ENCODE measurements at places on chromosomes 4 and X.
A peak's percentile ranks its signal among the peaks of the same experiment; 100 is the strongest.

GRCh38 chrX:18654875-18655836, 16.8 kb downstream of the RS1 start:
- H3K27me3 ChIP-seq = no peaks in the 10 kb centered on the region
- no peaks in the 10 kb centered on the region for H3K36me3 ChIP-seq
- H3K4me1 ChIP-seq = no peaks in the 10 kb centered on the region
- H3K27ac ChIP-seq = no peak overlapping the region
- no peak for DNase-seq

- no peaks in the 10 kb centered on the region for H3K36me3 ChIP-seq
- no peaks in the 10 kb centered on the region for H3K4me1 ChIP-seq
- H3K27me3 ChIP-seq = peaks cover 7% of the 10 kb centered on the region
- H3K27ac ChIP-seq = no peak overlapping the region
- no peak for DNase-seq
Measured at GRCh38 chr4:47471064-47471463, 7.6 kb upstream of the COMMD8 start.

DNA sequence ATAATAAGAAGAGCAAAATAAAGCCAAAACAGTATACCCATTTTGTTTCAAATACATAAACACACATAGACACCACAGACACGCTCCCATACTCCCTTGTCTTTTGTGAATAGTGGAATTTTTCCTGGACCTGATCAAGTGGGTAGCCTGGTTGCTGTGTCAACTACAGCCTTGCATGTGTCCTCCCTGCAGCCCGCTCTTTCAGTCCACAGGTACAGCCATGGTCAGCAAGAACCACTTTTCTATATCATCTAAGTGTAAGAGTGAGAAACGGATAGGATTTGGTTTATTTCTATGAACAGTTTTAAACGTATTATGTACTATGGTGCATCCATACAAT, 9.8 kb downstream of the PWWP3B start:
- H3K4me3 ChIP-seq = no peak overlapping the region
- H3K36me3 ChIP-seq = no peaks in the 10 kb centered on the region
- no peak for DNase-seq

DNA sequence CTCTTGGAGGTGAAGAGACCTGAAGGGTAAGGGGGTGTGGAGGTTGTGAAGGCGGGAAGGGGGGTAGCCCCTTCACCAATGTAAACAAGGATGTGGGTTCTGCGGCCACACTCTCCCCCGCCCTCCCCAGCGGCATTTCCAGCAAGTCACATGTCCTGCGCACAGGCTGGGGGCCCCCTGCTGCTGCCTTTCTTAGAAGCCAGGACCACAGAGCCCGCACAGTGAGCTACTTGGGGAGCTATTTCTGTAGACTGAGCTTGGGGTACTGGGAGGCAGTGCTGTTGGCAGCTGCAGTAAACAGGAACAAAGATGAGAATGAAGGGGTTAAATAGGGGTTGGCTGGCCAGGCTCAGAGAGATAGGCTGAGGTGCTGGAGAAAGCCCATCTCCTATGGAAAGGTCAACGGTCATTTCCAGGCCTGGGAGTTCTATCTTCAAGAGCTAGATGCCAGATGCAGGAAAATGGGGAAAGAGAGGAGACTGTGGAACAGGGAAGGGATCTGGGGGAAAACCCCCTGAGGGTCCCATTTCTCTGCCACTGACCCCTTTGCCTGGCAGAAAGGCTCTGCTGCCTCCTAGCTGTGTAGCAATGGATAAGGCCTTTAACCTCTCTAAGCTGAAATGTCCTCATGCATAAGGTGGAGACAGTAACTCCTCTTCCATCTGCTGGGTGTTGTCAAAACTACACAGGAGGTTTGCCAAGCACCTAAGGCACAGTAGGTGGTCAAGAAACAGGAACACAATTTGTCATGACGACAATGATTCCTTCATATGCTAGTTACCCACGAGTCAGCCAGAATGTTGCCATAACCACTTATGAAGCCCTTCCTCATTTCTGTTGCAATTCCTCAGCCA, 18.5 kb upstream of the PIM2 start:
- peaks cover 56% of the 10 kb centered on the region for H3K36me3 ChIP-seq
- peaks cover 81% of the 10 kb centered on the region for H3K4me1 ChIP-seq
- H3K4me3 ChIP-seq = peak overlapping the region; percentile 75
- no peaks in the 10 kb centered on the region for H3K27me3 ChIP-seq
- peak overlapping the region; percentile 88 for H3K27ac ChIP-seq

DNA sequence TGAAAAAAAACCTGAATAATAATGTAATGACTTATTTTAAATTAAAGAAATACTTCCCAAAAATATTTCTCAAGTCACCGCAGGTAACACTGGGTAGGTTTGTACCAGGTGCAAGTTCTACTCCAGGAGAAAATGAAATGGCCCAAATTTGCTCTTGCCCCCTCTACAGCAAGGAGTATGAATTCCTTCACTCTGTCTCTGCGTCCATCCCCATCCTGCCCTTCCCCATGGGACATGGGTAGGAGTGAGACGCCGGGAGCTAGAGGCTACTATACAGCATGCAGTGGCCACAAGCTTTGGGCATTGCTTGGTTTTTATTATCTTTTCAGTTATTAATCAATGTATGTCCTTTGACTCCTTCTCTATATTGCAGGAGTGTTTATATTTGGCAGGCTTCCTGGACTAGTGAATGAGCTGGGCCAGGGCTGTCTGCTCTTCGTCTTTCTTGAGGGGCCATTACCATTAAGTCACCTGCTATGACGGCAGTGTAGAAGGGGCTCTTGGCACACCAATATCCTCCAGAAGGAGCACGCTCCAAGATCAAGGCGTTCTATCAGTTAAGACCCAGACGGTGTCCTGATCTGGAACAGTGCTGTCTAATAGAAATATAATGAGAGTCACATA, 149.6 kb downstream of the ENPP6 start:
- no peak for DNase-seq
- H3K4me1 ChIP-seq = no peaks in the 10 kb centered on the region
- H3K36me3 ChIP-seq = no peaks in the 10 kb centered on the region
- H3K27ac ChIP-seq = no peak overlapping the region

- no peaks in the 10 kb centered on the region for H3K4me1 ChIP-seq
- H3K36me3 ChIP-seq = no peaks in the 10 kb centered on the region
- no peaks in the 10 kb centered on the region for H3K27me3 ChIP-seq
- DNase-seq = no peak
- no peak overlapping the region for H3K27ac ChIP-seq
- H3K4me3 ChIP-seq = no peak overlapping the region
Measured at GRCh38 chr4:85986266-85986665, 373.6 kb downstream of the MAPK10 start.

DNA sequence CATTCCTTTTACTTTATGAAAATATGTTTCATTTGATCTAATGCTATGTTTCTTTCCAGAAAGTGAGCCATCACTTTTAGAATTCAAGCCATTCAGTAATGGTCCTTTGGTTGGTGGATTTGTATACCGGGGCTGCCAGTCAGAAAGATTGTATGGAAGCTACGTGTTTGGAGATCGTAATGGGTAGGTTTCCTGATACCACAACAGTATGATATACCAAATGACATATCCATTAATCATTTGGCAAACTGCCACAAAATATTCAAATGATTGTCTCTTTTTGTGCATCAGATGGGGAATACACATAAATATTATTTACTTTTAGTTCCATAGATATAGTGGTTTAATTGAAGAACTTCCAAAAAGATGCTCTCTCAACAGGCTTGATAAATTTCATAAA, 68.2 kb downstream of the HHIP start:
- H3K27ac ChIP-seq = no peak overlapping the region
- no peak overlapping the region for H3K4me3 ChIP-seq
- H3K27me3 ChIP-seq = no peaks in the 10 kb centered on the region
- DNase-seq = no peak
- no peaks in the 10 kb centered on the region for H3K36me3 ChIP-seq

DNA sequence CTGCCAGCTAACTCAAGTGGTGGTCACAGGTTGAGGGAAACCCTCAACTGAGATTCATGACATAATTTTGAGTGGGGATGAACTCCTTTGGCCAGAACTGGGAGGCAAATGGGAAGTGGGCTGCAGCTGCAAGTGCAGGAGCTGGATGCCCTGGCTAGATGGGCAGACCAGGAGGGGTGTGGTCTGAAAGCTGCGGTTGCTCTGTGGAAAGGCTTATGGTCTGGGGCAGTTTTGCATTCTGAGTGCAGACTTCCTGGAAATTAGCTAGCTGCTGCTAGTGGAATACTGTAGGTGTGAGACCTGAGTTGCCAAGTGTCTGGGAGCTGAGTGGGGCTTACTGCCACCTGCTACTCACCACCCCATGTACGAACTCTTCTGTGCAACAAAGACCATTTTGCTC, 52.1 kb upstream of the NAP1L2 start:
- no peaks in the 10 kb centered on the region for H3K36me3 ChIP-seq
- H3K27ac ChIP-seq = no peak overlapping the region
- H3K27me3 ChIP-seq = no peaks in the 10 kb centered on the region
- H3K4me3 ChIP-seq = no peak overlapping the region

GRCh38 chr4:945274-946102, 13.2 kb downstream of the TMEM175 start:
- no peaks in the 10 kb centered on the region for H3K27me3 ChIP-seq
- no peak for DNase-seq
- H3K4me1 ChIP-seq = no peaks in the 10 kb centered on the region
- H3K4me3 ChIP-seq = no peak overlapping the region
- H3K36me3 ChIP-seq = no peaks in the 10 kb centered on the region

DNA sequence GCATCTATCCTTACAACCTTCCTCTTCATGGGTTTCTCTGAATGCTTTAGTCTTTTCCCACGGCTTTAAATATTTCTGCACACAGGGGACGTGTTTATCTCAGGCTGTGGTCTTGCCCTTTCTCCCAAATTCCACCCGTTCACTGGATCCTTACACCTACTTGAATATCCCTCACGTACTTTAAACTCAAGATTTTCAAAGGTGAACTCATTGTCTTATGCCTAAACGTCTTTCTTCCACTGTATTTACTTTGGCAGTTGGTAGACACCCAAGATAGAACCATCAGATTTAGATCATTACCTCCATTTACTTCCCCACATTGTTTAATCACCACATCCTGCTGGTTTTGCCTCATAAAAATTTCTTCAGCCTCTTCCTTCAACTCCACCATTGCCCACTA, 269.2 kb downstream of the CBLL2 start:
- H3K36me3 ChIP-seq = no peaks in the 10 kb centered on the region
- H3K4me1 ChIP-seq = no peaks in the 10 kb centered on the region
- no peaks in the 10 kb centered on the region for H3K27me3 ChIP-seq
- H3K4me3 ChIP-seq = no peak overlapping the region

GRCh38 chr4:125267630-125268029, 47.1 kb upstream of the FAT4 start:
- DNase-seq = no peak
- no peak overlapping the region for H3K27ac ChIP-seq
- H3K4me3 ChIP-seq = no peak overlapping the region
- H3K36me3 ChIP-seq = no peaks in the 10 kb centered on the region

- no peaks in the 10 kb centered on the region for H3K4me1 ChIP-seq
- no peaks in the 10 kb centered on the region for H3K36me3 ChIP-seq
- no peak for DNase-seq
- H3K27ac ChIP-seq = no peak overlapping the region
Measured at GRCh38 chrX:23136816-23137215, 137.1 kb downstream of the DDX53 start.

DNA sequence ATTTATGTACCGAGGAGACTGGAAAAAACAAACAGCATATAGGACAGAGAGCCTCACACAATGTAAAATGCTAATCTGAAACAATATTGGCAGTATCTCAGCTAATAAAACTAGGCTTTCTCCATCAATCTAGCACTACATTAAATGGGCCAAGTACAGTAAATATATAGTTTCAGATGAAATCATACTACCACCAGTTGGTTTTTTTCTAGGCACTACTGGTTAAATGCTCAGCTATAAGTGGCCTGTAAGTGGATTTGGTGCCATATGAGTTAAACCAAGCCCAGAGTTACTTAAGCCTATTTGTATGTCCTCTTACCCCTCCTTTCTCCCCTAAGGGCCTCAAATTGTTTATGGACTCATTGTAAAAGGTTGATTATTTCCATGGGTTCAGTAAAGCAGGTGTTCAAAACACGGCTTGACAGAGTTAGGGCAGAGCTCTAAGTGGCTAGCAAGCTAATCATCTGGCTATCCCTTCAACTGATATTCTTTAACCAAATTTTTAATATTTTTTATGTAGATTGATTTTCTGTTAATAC, 57.5 kb downstream of the FAM13A start:
- H3K27me3 ChIP-seq = peaks cover 2% of the 10 kb centered on the region
- no peaks in the 10 kb centered on the region for H3K36me3 ChIP-seq
- H3K4me3 ChIP-seq = no peak overlapping the region
- no peaks in the 10 kb centered on the region for H3K4me1 ChIP-seq

- no peak overlapping the region for H3K4me3 ChIP-seq
- no peaks in the 10 kb centered on the region for H3K36me3 ChIP-seq
- H3K27ac ChIP-seq = no peak overlapping the region
- no peaks in the 10 kb centered on the region for H3K4me1 ChIP-seq
- DNase-seq = no peak
Measured at GRCh38 chr4:185592845-185593488, 57.7 kb upstream of the PDLIM3 start.

DNA sequence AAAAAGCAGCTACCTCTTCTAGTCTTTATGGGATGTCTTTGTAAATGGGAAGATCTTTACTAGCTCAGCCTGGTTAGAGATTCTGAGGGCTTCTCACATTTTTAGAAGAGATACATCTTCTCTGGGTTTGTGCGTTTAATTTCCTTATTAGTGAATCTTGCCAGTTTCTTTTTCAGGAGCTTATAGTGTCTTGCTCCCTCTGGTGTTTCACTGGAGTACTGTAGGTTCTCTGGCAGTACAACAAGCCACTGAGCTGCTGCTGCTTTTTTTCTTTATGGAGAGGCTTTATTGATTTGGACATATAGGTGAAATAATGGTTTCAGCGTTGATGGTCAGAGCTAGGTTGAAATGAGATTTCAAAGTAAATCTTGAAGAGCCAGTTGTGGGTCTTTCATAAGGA, 82.9 kb downstream of the LAS1L start:
- peak; percentile 36 for DNase-seq
- peaks cover 2% of the 10 kb centered on the region for H3K4me1 ChIP-seq
- no peak overlapping the region for H3K4me3 ChIP-seq
- H3K27ac ChIP-seq = no peak overlapping the region

GRCh38 chr4:27223326-27223725, 362.7 kb downstream of the STIM2 start:
- no peak overlapping the region for H3K27ac ChIP-seq
- H3K27me3 ChIP-seq = no peaks in the 10 kb centered on the region
- H3K4me3 ChIP-seq = no peak overlapping the region

DNA sequence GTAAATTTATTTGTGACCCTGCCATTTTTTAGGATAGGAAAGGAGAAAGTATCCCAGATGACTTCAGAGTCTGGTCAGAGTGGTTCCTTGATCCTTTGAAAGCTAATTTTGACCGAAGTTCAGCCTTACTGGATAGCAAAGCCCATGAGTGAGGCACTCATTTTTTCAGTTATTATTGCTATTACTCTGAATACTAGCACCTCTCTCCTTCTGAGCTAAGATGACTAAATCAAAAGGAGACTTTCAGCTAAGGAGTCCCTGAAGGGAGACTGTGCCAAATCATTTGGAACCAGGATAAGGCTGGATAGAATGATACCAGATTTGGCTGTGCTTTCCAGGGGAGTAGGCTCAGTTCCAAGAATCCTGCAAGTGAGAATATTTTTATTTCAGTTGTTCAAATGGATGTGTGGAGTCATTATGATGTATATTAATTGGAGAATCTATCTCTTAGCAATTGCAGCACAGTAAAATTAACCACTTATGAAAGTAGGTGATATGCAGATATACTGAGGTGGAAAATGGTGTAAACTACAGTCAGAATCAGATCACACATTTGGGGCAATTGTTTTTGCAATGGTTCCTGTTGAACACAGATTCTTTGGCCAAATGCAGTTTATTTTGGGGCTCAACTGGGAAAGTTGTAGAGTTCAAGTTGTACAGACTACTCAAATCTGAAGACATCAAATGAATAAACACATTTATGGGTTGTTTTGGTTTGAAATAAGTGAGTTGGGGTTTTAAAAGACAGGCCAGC, 1.2 kb downstream of the P2RY10 start:
- peak overlapping the region; percentile 98 for H3K27ac ChIP-seq
- peak overlapping the region; percentile 97 for H3K4me3 ChIP-seq
- peaks cover 57% of the 10 kb centered on the region for H3K4me1 ChIP-seq
- H3K27me3 ChIP-seq = no peaks in the 10 kb centered on the region
- peaks cover 54% of the 10 kb centered on the region for H3K36me3 ChIP-seq
